Esophagus squamous epithelium (tissue), 5 donors: ENCODE measurements at places on chromosomes 5 and 9.

DNA sequence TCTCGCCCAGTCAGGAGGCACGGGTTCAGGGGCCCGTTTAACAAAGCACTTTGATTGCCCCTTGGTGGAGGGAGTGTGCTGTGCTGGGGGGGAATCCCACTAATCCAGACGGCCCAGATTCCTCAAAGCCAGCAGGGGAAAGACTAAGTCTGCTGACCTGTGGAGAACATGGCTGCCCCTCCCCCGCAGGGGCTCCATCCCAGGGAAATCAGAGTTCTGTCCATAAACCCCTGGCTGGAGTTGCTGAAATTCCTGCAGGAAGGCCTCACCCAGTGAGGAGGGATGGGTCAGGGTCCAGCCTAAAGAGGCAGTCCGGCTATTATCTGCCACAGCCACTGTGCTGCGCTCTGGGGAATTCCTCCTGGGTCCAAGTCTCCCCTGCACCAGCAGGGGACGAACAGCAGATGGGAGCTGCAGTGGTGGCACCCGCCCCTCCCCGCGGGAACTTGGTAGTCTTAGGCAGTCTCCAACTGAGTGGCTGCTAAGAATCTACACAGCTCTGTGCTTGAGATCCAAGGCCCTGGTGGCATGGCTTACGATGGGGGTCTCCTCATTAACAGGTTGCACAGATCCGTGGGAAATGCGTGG, 174.0 kb upstream of the DAB2 start:
- DNase-seq = no peak

- DNase-seq = peak; percentile 73
These were observed at the start of the genes BRD8 and KIF20A for GRCh38 chr5:138178516-138179276. Gene BRD8, minus strand, starts transcription at chr5:138178630. Its CDS starts 16 bp downstream, at chr5:138178614. Gene KIF20A, plus strand, starts transcription at chr5:138179112. Its CDS starts 569 bp downstream, at chr5:138179681.

GRCh38 chr5:61702784-61703183, 370.7 kb downstream of the ZSWIM6 start:
- DNase-seq = no peak

- no peak for DNase-seq
These were observed 11.8 kb upstream of the EXOC3 start for GRCh38 chr5:431001-431710.
